Pancreas (tissue), 10 donors: ENCODE measurements at places on chromosomes 4 and X.

GRCh38 chrX:111888600-111888999 lies 12.6 kb downstream of the TRPC5OS start:
- H3K27me3 ChIP-seq: no peaks in the 10 kb centered on the region
- no peak for DNase-seq
- no peak overlapping the region for H3K27ac ChIP-seq
- H3K4me3 ChIP-seq: no peak overlapping the region
- H3K4me1 ChIP-seq: no peaks in the 10 kb centered on the region
- no peaks in the 10 kb centered on the region for H3K36me3 ChIP-seq

DNA sequence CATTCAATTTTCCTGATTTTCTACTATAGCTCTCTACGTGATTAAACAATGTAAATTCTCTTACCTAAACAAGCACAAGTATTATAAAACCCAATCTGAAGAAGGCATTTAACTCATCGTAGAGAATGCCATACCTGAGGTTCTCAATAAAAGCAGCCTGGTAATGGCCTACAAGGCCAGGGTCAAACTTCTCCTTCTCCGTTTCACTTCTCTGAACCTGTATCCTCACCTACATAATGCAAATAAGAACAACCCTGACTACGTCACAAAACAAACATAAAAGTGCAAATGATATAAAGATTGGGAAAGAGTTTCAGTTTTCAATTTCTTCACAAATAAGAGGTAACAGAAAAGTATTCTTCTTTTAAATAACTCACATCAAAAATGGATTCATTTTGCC lies 55.6 kb upstream of the STS start:
- no peak overlapping the region for H3K27ac ChIP-seq
- no peaks in the 10 kb centered on the region for H3K4me1 ChIP-seq
- no peak overlapping the region for H3K4me3 ChIP-seq
- H3K36me3 ChIP-seq: no peaks in the 10 kb centered on the region
- H3K27me3 ChIP-seq: no peaks in the 10 kb centered on the region

DNA sequence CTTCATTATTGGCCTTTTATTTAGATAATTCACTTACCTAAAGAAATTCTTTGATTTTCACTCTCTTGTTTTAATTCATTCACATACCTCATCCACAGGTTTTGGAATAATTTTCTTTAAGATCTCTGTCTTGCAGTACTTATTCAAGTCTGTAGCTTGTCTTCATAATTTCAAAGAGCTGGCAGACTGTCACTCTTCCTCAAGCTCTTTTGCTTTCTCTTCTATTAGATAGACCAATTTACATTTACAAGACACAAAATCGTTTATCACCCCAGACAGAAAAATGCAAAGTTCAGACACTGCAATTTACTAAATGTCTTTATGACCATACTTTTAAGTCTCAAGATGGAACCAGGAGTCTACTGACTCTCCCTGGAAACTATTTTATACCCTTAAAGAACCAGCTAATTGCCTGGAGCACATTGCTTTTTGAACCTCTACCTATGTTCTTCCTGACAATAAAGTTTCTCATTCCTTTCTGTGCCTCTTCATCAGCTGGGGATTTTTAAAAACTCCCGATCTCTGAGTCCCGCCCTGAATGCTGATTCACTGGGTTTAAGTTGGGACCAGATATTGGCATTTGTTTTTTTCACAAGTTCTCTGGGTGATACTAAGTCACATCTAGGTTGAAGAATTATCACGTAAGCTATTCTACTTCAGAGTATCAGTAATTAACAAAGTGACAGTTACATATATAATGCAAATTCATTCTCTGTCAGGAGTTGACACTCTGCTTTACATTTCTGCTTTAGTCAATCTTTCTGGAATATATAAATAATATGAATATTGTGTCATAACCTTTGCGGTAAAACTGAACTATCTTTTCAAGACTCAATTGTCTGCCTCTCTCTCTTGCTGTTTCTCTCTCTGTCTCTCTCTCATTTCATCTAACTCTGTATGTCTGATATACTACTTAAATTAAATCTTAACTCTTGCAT lies 196.4 kb downstream of the PCDH7 start:
- H3K27ac ChIP-seq: no peak overlapping the region
- H3K4me1 ChIP-seq: no peaks in the 10 kb centered on the region
- H3K4me3 ChIP-seq: no peak overlapping the region
- no peak for DNase-seq

- DNase-seq: no peak
- H3K27me3 ChIP-seq: peaks cover 9% of the 10 kb centered on the region
- H3K4me3 ChIP-seq: no peak overlapping the region
- H3K36me3 ChIP-seq: no peaks in the 10 kb centered on the region
- no peak overlapping the region for H3K27ac ChIP-seq
- no peaks in the 10 kb centered on the region for H3K4me1 ChIP-seq
Observed at GRCh38 chrX:17377091-17377717, 2.2 kb downstream of the NHS start.

DNA sequence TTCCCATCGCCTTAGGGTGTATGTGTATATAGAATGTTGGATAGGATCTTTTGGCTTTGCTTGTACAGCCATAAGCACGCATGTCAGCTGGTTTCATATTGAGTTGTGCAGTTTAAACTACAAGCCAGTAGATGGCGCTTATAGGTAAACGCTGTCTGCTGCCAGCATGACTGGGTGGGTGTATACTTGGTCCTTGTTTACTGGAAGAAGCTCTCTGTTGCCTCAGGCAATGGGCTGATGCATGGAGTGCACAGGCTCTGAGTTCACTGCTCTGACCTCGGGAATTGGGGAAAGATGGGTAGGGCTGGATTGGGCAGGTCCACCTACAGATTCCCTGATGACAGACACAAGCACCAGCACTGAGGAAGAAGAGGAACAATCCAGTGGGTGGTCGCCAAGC lies 831.5 kb downstream of the STIM2 start:
- DNase-seq: no peak
- no peak overlapping the region for H3K4me3 ChIP-seq
- H3K27me3 ChIP-seq: no peaks in the 10 kb centered on the region
- H3K36me3 ChIP-seq: no peaks in the 10 kb centered on the region
- no peaks in the 10 kb centered on the region for H3K4me1 ChIP-seq

- H3K27ac ChIP-seq: no peak overlapping the region
- DNase-seq: peak; percentile 39
- no peaks in the 10 kb centered on the region for H3K36me3 ChIP-seq
- no peaks in the 10 kb centered on the region for H3K27me3 ChIP-seq
- H3K4me3 ChIP-seq: no peak overlapping the region
Observed at GRCh38 chrX:41472231-41472815, 25.2 kb downstream of the NYX start.

GRCh38 chr4:78770091-78770642 lies 6.0 kb upstream of the BMP2K start:
- H3K27me3 ChIP-seq: no peaks in the 10 kb centered on the region
- no peaks in the 10 kb centered on the region for H3K36me3 ChIP-seq
- H3K4me1 ChIP-seq: peaks cover 5% of the 10 kb centered on the region
- DNase-seq: no peak
- H3K27ac ChIP-seq: no peak overlapping the region

GRCh38 chr4:5139141-5139540 lies 87.9 kb downstream of the STK32B start:
- H3K4me1 ChIP-seq: peaks cover 12% of the 10 kb centered on the region
- no peaks in the 10 kb centered on the region for H3K27me3 ChIP-seq
- no peak for DNase-seq
- H3K4me3 ChIP-seq: no peak overlapping the region
- no peaks in the 10 kb centered on the region for H3K36me3 ChIP-seq

- H3K4me3 ChIP-seq: no peak overlapping the region
- no peak overlapping the region for H3K27ac ChIP-seq
- no peaks in the 10 kb centered on the region for H3K36me3 ChIP-seq
- no peaks in the 10 kb centered on the region for H3K4me1 ChIP-seq
- DNase-seq: no peak
Observed at GRCh38 chr4:183610613-183611012, 48.4 kb downstream of the RWDD4 start.

DNA sequence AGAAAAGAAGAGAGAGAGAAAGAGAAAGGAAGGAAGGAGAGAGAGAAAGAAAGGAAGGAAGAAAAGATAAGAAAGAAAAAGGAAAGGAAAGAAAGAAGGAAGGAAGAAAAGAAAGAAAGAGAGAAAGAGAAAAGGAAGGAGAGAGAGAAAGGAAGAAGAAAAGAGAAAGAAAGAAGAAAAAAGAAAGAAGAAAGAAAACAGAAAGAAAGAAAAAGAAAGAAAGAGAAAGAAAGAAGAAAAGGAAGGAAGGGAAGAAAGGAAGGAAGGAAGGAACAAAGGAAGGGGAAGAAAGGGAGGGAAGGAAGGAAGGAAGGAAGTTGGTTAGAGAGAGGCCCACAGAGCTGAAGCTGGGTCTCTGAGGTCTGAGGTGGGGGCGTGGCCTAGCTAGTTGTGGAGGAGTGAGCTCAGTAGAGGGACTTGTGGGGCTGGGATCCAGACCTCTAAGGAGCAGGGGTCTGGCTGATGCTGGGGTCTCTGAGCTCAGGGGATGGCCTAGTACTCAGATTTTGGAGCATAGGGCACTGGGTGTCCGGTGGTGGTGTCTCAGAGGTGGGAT lies 27.1 kb upstream of the PDZD4 start:
- H3K4me1 ChIP-seq: no peaks in the 10 kb centered on the region
- H3K27me3 ChIP-seq: peaks cover 3% of the 10 kb centered on the region
- no peak overlapping the region for H3K4me3 ChIP-seq

- H3K36me3 ChIP-seq: no peaks in the 10 kb centered on the region
- H3K27ac ChIP-seq: no peak overlapping the region
- H3K4me3 ChIP-seq: no peak overlapping the region
- H3K4me1 ChIP-seq: no peaks in the 10 kb centered on the region
- no peak for DNase-seq
Observed at GRCh38 chr4:46124773-46125413, 1.0 kb upstream of the GABRG1 start.

DNA sequence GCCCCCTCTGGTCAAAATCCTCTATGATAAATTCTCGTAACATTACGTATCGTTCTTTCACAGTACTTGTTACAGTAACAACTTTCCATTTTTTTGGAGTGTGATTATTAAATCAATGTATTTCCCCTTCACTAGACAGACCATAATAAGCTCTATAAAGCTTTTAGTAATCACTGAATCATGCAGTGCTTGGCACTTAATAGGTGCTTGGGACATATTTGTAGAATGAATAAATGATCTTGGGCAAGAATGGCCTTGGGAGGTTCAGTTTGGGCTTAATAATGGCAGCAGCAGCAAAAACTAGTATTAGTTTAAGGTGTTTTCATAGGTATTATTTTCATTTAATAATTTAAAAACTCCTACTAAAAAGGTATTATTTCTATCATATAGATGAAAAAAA lies 33.4 kb upstream of the SFRP2 start:
- no peak overlapping the region for H3K4me3 ChIP-seq
- H3K4me1 ChIP-seq: no peaks in the 10 kb centered on the region
- H3K27ac ChIP-seq: no peak overlapping the region

GRCh38 chr4:8761167-8761823 lies 110.3 kb downstream of the HMX1 start:
- H3K4me1 ChIP-seq: no peaks in the 10 kb centered on the region
- no peak overlapping the region for H3K4me3 ChIP-seq
- no peaks in the 10 kb centered on the region for H3K27me3 ChIP-seq

- no peak for DNase-seq
- H3K4me1 ChIP-seq: no peaks in the 10 kb centered on the region
- H3K4me3 ChIP-seq: no peak overlapping the region
- no peaks in the 10 kb centered on the region for H3K36me3 ChIP-seq
- H3K27ac ChIP-seq: no peak overlapping the region
Observed at GRCh38 chrX:124362072-124362471, 15.7 kb downstream of the SH2D1A start.

DNA sequence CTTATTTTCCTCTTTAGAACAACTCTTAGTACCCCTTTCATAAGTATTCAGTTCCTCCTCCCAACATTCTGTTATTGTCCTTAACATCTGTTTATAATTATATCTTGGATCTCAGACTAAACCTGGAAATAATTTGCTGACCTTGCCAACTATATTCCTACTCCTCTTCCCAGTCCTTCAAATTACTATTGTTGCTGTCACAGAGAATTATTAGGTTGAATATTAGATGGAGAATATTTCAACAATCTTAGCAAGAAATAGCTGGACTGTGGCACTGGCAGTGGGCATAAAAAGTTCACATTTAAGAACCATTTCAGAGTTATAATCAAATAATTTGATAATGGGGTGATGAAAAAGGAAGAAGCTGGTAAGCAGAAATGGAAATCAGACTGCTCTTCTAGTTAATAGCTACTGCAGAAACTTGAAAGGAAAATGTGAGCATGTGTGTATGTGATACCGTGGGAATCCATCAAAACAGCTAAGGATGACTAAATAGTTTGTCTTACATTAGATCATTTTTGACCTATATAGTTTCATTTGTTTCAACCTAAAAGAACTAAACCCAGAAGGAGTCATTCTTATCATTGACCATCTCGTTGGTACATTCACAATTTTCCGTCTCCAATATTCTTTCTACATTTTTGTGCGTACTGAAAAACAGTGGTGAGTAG lies 43.3 kb upstream of the PRDM8 start:
- no peaks in the 10 kb centered on the region for H3K4me1 ChIP-seq
- no peak for DNase-seq
- no peaks in the 10 kb centered on the region for H3K36me3 ChIP-seq
- no peak overlapping the region for H3K4me3 ChIP-seq
- no peaks in the 10 kb centered on the region for H3K27me3 ChIP-seq

- H3K27ac ChIP-seq: no peak overlapping the region
- H3K4me1 ChIP-seq: no peaks in the 10 kb centered on the region
- no peak for DNase-seq
- H3K4me3 ChIP-seq: no peak overlapping the region
- H3K36me3 ChIP-seq: no peaks in the 10 kb centered on the region
Observed at GRCh38 chrX:151596282-151596681, 32.8 kb downstream of the PASD1 start.

DNA sequence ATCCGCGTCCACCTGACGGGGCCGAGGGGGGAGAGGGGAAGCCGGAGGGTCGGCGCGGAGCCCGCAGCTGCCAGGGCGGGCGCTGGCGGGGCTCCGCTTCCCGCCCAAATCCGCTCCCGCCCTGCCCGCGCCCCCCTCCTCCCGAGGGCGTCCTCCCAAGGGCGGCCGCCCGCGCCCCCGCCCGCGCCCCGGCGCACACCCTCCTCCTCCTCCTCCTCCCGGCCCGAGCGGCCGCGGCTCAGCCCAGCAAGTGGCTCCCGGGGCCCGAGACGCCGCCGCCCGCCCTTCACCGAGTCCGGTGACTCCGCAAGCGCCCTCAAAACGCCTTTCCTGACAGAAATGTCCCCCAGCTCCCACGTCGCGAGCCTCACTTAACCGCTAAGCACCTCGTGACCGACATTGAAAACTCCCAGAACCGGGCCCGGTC lies 487 bp downstream of the HMGB2 start:
- H3K36me3 ChIP-seq: no peaks in the 10 kb centered on the region
- peak; percentile 83 for DNase-seq
- H3K4me3 ChIP-seq: peak overlapping the region; percentile 70
- H3K27ac ChIP-seq: peak overlapping the region; percentile 75
